ENCODE measurements at places on chromosomes 4 and X. TPM values are rescaled to one million over a fixed set of nuclear protein-coding genes. Genes with fewer than 3 reads are reported as not detected.

MMRN1 gene
- not detected for polyA plus RNA-seq

KLHL4 gene
- polyA plus RNA-seq: 1.3 TPM

GAGE2A gene
- polyA plus RNA-seq: not detected

RBMXL3 gene
- not detected for polyA plus RNA-seq

CTAG2 gene
- not detected for polyA plus RNA-seq

C4orf50 gene
- polyA plus RNA-seq: not detected

TMEM271 gene
- polyA plus RNA-seq: not detected

PRKG2 gene
- polyA plus RNA-seq: 0.14 TPM

UGT2A1 gene
- not detected for polyA plus RNA-seq

ODAM gene
- polyA plus RNA-seq: not detected

Data from mammary epithelial cell (primary cell).